ENCODE measurements at places on chromosomes 3 and 15. TPM values are rescaled to one million over a fixed set of nuclear protein-coding genes. Genes with fewer than 3 reads are reported as not detected.

The HRG gene
- not detected for total RNA-seq

The NOX5 gene
- 0.92 TPM for total RNA-seq

The DUOXA2 gene
- not detected for total RNA-seq

The NPAP1 gene
- total RNA-seq: not detected

The GOLGA8K gene
- total RNA-seq: 0.41 TPM

The IL5RA gene
- not detected for total RNA-seq

DNA sequence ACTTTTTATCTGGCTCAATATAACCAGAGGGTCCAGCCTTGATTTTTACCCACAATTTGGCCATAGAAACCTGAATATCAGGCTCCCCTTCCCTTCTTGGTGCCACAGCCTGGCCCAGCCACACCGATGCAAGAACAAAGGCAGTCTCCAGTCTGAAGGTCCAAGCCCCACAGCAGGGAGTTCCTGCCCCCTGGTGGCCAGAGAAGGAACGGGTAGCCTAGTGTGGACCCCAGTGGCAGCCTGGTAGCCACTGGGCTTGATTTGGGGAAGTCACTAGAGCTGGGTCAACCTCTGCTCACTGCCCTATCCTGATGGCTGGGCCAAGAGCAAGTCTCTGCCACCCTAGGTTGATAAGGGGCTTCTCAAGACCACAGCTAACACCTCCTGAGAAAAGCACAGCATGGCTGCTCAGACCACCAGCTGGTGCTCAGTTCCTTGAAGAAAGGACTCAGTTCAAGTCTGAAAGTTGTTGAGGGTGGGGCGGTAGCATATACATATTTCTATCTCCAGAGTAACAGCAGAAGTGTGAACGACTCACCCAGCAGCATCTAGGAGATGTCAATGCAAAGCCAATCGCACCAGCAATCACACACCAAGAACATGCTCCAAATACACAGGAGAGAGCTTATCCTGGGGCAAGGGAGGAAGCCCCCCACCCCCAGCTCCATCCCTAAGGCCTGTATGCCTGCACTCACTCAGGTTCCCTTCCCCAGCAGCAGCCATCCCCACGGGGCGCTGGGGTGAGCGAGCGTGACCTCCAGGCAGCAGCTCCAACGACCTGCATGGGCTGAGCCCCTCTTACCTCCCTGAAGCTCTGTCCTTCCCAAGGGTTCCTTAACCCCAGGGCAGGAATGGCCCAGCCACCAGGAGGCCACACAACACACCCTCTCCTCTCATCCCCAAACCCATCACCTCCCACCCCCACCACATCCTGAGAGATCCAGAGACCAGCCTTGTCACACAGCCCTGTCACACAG, 7.6 kb downstream of the PFKFB4 start:
- H3K4me3 ChIP-seq: no peak overlapping the region
- no peaks in the 10 kb centered on the region for H3K4me1 ChIP-seq
- peaks cover 6% of the 10 kb centered on the region for H3K36me3 ChIP-seq
- H3K27ac ChIP-seq: no peak overlapping the region

DNA sequence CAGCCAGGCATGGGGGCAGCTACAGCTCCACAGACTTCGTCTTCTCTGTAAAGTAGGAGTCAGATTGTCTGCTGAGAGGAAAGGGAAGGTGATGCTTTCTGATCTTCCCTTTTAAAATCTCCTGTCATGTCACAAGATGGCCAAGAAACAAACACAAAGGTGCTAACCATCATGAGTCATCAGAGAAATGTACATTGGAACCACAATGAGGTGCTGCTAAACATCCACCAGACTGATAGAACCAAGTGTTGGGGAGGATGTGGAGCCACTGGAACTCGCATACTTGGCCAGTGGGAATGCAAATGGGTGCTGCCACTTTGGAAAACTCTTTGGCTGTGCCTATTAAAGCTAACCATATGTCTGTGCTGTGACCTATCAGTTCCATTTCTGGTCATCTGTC, 268.8 kb downstream of the SLCO3A1 start:
- H3K4me1 ChIP-seq: peaks cover 6% of the 10 kb centered on the region
- H3K36me3 ChIP-seq: peaks cover 23% of the 10 kb centered on the region
- H3K27me3 ChIP-seq: no peaks in the 10 kb centered on the region
- H3K27ac ChIP-seq: no peak overlapping the region
- no peak overlapping the region for H3K4me3 ChIP-seq

DNA sequence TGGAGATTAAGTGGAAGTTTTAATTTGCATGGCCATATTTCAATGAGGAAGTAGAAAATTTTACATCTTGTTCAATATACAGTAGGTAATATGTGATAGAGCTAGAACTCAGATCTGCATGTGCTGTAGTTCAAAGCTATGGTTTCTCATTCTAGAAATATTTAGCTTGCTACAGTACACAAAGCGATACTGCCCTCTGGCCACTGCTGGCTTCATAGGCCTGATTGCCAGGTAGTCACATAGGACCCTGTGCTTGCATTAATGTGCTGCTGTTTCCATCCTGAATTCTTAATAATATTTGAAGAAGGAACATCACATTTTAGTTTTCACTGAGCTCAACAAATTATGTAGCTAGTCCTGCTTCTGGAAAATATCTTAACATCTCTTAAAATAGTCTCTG, 87.0 kb downstream of the PLSCR2 start:
- no peaks in the 10 kb centered on the region for H3K36me3 ChIP-seq
- no peak overlapping the region for H3K27ac ChIP-seq
- no peaks in the 10 kb centered on the region for H3K27me3 ChIP-seq
- H3K4me3 ChIP-seq: no peak overlapping the region
- no peaks in the 10 kb centered on the region for H3K4me1 ChIP-seq

- no peaks in the 10 kb centered on the region for H3K27me3 ChIP-seq
- H3K36me3 ChIP-seq: no peaks in the 10 kb centered on the region
- no peak for DNase-seq
- H3K4me1 ChIP-seq: no peaks in the 10 kb centered on the region
- H3K27ac ChIP-seq: no peak overlapping the region
These were observed 665.5 kb downstream of the NTRK3 start for GRCh38 chr15:87591042-87591441.

DNA sequence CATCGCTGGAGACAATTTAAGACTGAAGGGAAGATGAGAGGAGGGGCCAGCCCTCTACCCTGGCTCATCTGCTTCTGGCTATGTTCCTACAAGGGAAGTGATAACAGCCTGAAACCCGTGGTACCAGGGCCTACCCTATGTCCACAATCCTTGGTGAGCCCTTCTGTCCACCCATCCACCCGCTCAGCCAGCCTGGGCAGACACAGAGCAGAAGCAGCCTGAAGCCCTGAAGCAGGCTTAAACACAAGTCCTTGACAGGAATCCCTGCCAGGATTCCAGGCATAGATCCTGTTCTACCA, 15.4 kb downstream of the CLK3 start:
- no peak overlapping the region for H3K27ac ChIP-seq
- H3K4me1 ChIP-seq: no peaks in the 10 kb centered on the region
- peaks cover 74% of the 10 kb centered on the region for H3K36me3 ChIP-seq
- H3K27me3 ChIP-seq: no peaks in the 10 kb centered on the region
- no peak for DNase-seq
- no peak overlapping the region for H3K4me3 ChIP-seq

GRCh38 chr3:9225268-9225667, 24.2 kb downstream of the SRGAP3 start:
- H3K4me1 ChIP-seq: peaks cover 22% of the 10 kb centered on the region
- H3K27me3 ChIP-seq: no peaks in the 10 kb centered on the region
- H3K27ac ChIP-seq: no peak overlapping the region

GRCh38 chr15:89672221-89673164, 6.7 kb downstream of the PLIN1 start:
- H3K36me3 ChIP-seq: no peaks in the 10 kb centered on the region
- no peak overlapping the region for H3K4me3 ChIP-seq
- peak overlapping the region; percentile 91 for H3K27ac ChIP-seq
- peaks cover 20% of the 10 kb centered on the region for H3K4me1 ChIP-seq

DNA sequence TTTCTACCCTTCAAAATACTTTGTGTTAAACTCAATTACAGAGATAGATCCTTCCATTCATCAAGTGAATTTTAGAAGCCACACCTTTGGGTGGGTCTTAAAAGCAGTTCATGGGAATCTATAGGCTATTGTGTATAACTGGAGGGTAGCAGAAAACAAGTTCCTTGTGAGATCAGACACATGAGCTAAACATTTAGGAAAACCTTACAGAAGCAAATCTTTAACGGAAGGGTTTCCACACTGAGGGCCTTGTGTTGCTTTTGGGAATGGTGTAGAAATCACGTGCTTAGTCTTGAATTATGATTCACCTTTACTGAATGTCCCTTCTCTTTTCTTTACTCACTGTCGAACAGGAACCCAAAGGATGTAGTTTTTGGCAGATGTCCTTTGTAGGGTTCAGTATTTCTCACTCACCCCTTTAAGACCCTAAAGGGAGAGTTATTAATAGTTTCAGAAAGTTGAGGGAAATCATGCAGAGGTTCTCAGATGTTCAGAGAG, 257.3 kb upstream of the CTDSPL start:
- no peak for DNase-seq
- no peaks in the 10 kb centered on the region for H3K27me3 ChIP-seq
- H3K27ac ChIP-seq: peak overlapping the region; percentile 84
- H3K4me3 ChIP-seq: no peak overlapping the region
- H3K4me1 ChIP-seq: peaks cover 94% of the 10 kb centered on the region
- no peaks in the 10 kb centered on the region for H3K36me3 ChIP-seq

DNA sequence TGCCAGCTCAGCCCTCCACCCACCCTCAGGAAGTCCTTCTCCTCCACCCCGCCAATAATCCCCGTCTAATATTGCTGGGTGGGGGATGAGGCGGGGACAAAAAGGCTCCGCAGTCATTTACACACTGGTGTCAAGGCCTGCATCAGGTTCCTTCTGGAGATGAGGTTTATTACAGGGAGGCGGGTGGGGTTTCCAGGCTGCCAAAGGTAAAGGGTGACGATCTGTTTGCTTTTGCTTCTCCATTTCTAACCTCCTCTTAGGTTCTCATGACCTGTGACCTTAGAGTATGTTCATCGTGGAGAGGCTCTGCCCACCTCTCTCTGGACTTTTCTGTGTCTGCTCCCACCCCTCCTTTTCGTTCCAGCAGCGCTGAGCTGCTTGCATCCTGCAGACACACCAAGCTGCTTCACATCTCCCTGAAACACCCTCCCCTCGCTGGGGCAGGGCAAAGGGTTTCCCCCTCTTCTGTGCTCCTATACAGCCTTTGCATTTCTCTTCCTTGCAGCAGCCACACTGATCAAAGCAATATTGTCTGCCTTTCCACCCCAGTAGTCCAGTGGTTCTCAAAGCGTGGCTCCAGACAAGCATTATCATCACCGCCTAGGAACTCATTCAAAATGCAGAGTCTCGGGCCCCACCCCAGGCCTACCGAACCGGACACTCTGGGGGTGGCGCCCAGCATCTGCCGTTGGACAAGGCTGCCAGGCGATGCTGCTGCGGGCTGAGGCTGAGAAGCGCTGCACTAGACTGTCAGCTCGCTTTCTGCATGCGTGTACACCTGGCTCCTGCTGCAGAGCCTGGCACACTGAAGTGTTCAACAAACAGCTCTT, 26.6 kb downstream of the CA12 start:
- no peak overlapping the region for H3K4me3 ChIP-seq
- no peaks in the 10 kb centered on the region for H3K27me3 ChIP-seq
- DNase-seq: no peak
- H3K27ac ChIP-seq: no peak overlapping the region
- H3K36me3 ChIP-seq: no peaks in the 10 kb centered on the region

GRCh38 chr3:46614431-46614830, 2.1 kb downstream of the FAM240A start:
- H3K36me3 ChIP-seq: no peaks in the 10 kb centered on the region
- no peak overlapping the region for H3K4me3 ChIP-seq
- H3K4me1 ChIP-seq: no peaks in the 10 kb centered on the region

GRCh38 chr15:83605111-83605945, 48.6 kb upstream of the ADAMTSL3 start:
- peak overlapping the region; percentile 50 for H3K4me3 ChIP-seq
- no peaks in the 10 kb centered on the region for H3K36me3 ChIP-seq
- H3K4me1 ChIP-seq: peaks cover 13% of the 10 kb centered on the region
- H3K27ac ChIP-seq: no peak overlapping the region
- DNase-seq: no peak
- H3K27me3 ChIP-seq: no peaks in the 10 kb centered on the region

GRCh38 chr15:77499087-77499760, 78.5 kb downstream of the HMG20A start:
- no peak for DNase-seq
- H3K4me1 ChIP-seq: peaks cover 20% of the 10 kb centered on the region
- H3K27me3 ChIP-seq: no peaks in the 10 kb centered on the region

DNA sequence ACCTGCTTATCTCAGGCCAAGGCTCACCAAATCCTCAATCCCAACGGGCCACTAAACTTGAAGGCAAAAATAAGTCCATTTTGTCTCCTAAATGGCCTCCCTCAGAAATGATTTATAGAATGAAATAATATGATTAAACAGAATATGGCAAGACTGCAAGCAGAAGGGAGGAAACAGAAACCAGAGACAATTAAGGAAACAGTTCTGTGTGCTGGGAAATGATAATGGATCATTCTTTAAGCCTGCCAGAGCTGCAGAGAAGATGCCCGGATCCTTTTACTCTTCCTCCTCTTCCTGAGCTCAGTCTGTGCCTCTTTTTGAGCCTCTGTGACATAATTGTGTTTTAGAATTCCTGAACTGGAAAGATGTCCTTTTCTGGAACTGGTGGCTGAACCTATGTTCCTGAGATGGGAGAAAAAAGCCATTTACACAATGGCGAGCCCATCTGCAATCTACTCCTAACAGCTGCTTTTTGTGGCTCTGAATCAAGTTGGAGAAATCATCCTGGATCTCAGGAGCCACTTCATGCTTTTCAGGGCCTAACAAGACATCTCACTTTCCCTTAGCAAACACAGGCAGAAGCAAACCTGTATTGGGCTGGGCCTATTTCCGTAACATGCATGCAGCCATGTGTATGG, 2.8 kb upstream of the ABHD2 start:
- no peaks in the 10 kb centered on the region for H3K36me3 ChIP-seq
- no peak for DNase-seq
- no peak overlapping the region for H3K4me3 ChIP-seq
- H3K4me1 ChIP-seq: peaks cover 27% of the 10 kb centered on the region
- H3K27me3 ChIP-seq: no peaks in the 10 kb centered on the region

DNA sequence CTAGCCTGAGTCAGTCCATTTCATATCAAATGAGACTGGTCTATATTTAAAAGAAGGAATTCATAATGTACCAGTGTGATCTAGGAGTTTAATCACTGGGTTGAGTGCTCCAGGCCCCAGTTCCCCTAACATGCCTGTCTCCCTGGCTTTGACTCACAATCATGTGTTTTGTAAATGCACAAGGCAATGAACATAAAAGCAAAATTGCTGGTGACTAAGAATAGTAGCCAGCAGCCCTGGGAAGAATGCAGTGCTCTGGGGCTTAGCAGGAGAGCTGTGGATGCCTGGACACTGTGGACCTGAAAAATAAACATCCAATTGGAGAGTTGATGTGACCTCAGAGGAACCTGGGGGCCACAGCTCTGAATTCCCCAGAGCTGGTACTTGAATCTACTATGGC, 50.3 kb downstream of the SYNPR start:
- H3K36me3 ChIP-seq: no peaks in the 10 kb centered on the region
- H3K27me3 ChIP-seq: no peaks in the 10 kb centered on the region

DNA sequence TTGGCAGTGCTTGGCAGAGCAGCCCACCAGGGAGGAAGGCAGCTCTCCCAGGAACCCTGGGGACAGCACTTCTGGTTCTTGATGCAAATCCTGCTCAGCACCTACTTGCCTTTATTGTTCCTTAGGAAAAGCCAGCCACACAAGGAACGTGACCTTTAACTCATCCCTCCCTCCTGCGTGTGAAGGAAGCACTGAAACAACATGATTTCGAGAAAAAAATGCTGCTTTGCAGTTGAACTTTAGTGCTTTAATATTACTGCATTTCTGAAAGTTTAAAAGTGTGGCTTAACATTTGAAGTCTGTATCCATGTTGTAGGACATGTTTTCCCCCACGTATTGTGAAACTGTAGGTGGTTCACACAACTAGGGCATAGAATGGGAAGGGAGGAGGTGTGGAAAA, 50.4 kb upstream of the CTNNB1 start:
- no peaks in the 10 kb centered on the region for H3K36me3 ChIP-seq
- no peak for DNase-seq
- no peaks in the 10 kb centered on the region for H3K27me3 ChIP-seq
- no peak overlapping the region for H3K4me3 ChIP-seq
